ENCODE measurements at places on chromosomes 12 and 14. TPM values are rescaled to one million over a fixed set of nuclear protein-coding genes. Genes with fewer than 3 reads are reported as not detected.

DNA sequence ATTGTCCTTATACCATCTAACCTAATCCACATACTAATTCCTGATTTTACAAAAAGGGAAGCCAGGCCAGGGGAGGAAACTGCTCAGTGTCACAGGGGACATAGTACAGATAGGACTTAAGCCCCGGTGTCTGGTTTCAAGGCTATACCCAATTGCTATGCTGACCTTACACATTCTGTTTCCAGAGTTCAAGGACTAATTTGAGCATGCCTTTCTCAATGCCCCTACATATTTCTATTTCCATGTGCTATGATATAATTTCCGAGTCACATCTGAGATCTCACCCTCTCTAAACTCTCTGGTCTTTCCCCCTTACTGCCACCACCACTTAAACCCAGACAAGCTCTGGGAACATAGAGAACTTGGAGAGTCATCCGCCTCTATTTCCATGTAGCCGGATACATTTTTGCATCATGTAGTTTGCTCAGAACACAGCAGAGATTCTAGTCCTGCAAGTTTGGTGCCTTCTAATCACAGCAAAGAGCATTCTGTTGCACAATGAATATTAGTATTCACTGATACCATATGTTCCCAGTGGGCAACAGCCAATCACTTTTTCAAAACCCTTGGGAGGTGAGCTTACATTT is 34.2 kb downstream of the PPM1H start:
- DNase-seq = no peak

DNA sequence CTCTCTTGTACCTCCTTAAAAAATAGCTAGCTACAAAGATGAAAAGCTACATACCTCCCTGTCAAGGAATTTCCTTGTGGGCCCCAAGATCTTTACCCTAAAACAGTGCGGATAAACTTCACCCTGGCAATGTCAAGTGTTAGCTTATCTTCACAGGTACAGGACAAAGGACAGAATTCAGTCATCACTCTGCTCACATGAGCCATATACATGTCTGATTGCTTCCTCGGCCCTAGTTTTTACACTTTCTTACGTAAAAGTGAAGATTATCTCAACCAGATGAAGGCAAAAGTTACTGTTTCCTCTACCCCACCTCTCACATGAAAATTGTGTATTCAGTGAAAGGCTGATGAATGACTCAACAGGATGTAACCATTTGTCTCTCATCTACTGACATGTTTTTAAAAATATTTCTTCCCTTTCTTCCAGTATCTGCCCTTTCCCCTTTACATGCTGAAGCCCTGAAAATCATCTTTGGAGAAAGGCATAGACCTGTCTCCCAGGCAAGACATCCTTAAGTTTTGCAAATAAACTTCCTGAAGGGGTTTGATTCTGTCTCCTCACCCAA is 890.1 kb downstream of the GALC start:
- no peak for DNase-seq

- no peak for DNase-seq
Observed at GRCh38 chr14:58671436-58671835, 33.7 kb downstream of the DACT1 start.

DNA sequence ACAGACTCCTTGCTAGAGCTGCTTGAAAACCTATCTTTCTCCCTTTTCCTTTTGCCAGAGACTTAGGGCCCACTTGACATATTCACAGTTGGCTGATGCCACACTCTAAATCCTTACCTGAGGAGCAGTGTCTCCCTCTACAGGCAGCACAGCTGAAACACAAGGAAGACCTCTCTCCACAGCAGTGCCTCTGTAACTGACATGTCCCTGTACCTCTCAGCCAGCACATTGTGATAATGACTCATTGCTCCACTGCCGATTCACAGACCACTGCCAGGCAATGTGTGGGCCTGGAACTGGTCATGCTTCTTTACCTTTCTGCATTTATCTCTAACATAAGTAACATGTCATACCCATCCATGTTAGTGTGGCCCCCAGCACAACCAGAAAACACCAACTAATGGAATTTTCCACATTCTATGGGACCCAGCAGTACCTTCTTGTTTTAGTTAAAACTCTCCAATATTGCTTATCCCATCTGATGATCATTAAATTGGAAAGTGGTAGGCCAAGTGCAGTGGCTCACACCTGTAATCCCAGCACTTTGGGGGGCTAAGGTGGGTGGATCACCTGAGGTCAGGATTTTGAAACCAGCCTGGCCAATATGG is 56.5 kb downstream of the GTF2A1 start:
- DNase-seq = peak; percentile 49

- DNase-seq = no peak
Observed at GRCh38 chr12:29731591-29731990, 52.2 kb downstream of the TMTC1 start.

Gene CHGA
- 215 TPM for total RNA-seq

Gene ABHD4
- total RNA-seq = 17.5 TPM

Gene PTPRO
- total RNA-seq = 5.2 TPM

- DNase-seq = peak; percentile 1
Observed at GRCh38 chr14:96626121-96626768, 124.1 kb downstream of the PAPOLA start.

Gene BEST3
- total RNA-seq = not detected

- no peak for DNase-seq
Observed at GRCh38 chr12:52598966-52599365, 2.3 kb downstream of the KRT72 start.

Gene PARP2
- 96.5 TPM for total RNA-seq

- DNase-seq = no peak
Observed at GRCh38 chr12:131818821-131819585, 9.2 kb upstream of the MMP17 start.

Gene TRHDE
- 3.0 TPM for total RNA-seq

- DNase-seq = no peak
Observed at GRCh38 chr12:123916729-123917128, 55.9 kb downstream of the CCDC92 start.

GRCh38 chr14:71133296-71133695 is 226.0 kb downstream of the PCNX1 start:
- DNase-seq = no peak

- no peak for DNase-seq
Observed at GRCh38 chr14:32028599-32028998, 48.5 kb upstream of the ARHGAP5 start.

Gene MIP
- not detected for total RNA-seq

Gene KCNC2
- total RNA-seq = not detected

DNA sequence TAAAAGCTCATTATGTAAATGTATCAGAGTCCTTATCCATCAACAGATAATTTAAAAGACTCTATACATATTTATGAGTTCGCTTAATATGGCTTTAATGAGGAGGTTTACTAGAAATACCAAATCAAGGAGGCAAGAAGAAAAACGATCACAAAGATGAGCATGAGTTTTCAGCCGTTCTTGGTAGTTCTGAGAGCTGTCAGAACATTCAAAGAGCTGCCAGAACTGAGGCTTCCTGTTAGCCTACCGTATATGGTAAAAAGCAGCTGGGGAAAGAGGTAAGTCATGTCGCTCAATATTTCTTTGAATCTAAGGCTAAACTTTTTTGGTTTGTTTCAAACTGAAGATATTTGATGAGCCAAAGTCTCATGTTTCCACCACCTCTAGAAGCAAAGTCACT is 115.3 kb upstream of the PLXNC1 start:
- DNase-seq = no peak

GRCh38 chr12:91172096-91172495 is 10.5 kb downstream of the DCN start:
- no peak for DNase-seq

DNA sequence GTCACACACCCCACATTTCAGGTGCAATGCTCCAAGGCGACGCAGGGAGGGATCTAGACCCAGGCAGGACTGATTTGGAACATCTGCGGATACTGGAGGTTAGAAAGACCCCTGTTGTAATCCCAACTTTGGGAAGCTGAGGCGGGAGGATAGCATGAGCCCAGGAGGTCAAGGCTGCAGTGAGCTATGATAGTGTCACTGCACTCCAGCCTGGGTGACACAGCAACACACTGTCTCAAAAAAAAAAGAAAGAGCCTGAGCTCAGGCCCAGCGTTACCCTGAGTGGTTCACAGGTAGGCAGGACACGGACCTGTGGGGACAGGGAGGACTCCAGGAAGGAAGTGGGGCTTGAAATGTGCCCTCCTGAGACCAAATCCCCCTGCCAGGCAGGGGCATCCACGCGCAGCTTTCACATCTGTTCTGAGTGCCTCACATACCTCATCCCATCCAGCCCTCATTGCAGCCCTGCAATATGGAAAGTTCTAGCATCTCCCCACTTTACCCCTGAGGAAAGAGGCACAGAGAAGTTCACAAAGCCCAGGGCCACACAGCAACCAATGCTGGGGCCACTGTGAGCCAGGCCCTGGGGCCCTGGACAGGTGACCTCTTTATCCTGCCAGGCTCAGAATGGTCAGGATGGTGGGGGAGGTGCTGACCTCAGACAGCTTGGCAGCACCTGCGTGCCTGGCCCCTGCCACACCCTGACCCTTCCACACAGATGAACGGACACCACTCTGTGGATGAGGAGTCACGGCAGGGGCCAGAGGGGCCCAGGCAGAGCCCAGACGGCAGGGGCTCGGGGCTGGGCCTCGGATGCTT is 34.1 kb downstream of the CCDC85C start:
- DNase-seq = no peak

GRCh38 chr12:56518570-56518969 is 3.0 kb upstream of the RBMS2 start:
- DNase-seq = no peak

GRCh38 chr12:124694250-124694649 is 126.8 kb upstream of the NCOR2 start:
- no peak for DNase-seq

Data from transverse colon (tissue), 4 donors.